Epithelial cell of prostate (primary cell): ENCODE measurements at places on chromosomes 11 and 22.

GRCh38 chr22:41768430-41768829, 32.0 kb upstream of the CCDC134 start:
- DNase-seq, result peak; percentile 46

DNA sequence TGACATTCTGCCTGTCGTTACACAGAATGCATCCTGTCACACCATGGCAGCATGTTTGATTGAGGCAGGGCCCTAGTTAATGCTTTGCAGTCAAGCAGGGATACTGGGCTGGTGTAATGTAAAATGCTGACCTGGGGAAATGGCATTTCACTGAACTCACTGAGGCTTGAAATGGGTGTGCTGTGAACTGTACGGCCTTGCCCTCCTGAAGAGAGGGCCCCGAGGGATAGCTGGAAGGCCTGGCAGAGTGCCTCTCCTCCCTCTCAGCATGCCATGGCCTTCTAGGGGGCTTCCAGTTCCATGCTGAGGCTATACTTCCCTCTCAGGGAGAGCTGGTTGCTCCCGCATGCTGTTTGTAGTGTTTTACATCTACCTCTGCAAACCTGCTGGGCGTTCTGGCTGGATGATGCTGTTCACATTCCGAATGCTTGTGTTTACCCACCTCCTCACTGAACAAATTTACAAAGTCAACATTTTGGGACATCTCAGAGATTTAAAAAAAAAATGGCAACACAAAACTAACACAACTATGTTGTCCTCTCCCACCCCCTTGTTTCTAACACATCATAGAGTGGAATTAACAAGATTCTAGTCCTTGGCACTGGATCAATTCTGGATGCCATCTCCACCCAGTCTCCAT, 416.7 kb upstream of the CADM1 start:
- DNase-seq, result no peak

DNA sequence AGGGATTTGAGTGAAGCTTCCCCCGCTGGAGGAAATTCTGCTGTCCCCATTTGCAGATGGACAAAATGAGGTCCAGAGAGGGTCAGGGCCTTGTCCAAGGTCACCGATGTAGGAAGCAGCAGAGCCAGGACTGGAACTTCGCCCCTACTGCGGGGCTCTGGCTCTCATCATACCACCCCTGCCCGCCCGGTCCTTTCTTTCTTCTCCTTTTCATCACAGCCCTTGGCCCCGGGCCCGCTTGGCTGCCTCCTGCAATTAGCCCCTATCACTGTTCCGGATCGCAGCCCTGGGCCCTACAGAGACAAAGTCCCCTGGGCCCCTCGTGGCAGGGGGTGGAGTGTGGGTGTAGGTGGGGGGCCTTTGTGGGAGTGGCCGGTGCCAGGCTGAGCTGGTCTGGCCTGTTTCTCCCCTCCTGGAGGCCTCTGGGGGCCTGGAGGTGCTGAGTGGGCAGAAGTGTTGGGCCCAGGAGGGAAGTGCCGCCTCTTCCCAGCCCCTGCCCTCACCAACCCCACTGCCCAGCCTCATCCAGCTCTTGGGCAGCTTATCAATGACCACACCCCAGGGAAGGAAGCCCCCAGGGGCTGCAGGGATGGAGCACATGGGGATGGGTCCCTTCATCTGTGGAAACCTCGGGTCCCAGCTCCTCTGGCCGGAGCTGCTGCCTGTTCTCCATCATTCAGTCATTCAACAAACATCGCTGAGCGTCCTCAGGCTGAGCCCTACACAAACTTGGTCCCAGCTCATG, 3.4 kb downstream of the EMID1 start:
- DNase-seq, result no peak

DNA sequence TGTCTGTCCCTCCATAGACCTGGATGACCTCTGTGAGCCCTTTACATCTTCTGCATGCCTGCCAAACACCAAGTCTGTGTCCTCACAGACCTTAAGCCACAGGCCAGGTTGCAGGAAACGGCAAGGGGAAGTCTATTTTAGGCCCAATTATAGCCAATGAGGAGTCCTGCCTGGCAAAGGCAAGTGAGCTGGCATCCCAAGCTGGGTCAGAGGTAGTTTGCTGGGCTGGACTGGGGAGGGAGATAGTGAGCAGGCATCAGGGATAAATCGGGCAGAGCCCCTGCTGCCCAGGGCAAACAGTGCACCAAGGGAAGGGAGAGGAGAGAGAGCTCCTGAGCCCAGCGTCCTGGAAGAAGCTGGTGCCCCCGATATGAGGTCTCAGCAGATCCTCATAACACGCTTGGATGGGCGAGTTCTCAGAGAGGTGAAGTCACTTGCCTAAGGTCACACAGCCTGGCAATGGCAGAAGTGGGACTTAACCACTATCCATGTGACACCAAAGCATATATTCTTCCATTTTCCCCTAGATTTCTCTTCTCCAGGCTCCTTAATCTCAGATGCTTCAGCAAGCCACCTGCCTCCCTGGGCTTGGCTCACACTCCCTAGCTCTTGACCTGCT, 3.7 kb upstream of the RELT start:
- no peak for DNase-seq

- DNase-seq, result no peak
These were observed 111.8 kb downstream of the SNX19 start for GRCh38 chr11:130804306-130805076.

GRCh38 chr11:6321961-6322362, 1.7 kb upstream of the CAVIN3 start:
- no peak for DNase-seq

GRCh38 chr22:50035976-50036724, 21.9 kb downstream of the TTLL8 start:
- no peak for DNase-seq

DNA sequence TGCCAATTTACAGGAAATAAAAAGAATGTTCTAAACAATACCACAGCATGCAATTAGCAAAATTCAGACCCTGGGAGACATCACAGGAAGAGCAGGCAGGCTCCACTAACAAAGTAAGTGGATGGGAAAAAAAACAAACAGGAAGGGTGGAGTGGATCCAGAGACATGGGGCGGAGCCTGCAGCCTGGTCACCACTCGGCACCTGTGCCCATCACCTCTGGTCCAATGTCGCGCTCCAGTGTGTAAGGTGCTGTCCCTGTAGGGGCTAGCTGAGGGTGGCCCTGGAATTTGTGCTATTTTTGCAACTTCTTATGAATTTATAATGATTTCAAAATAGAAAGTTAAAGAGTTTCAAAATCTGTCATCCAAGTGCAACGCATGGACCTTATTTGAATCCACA, 11.0 kb upstream of the MOB2 start:
- DNase-seq, result no peak

- DNase-seq, result no peak
These were observed at the start of gene PLXNB2 for GRCh38 chr22:50306753-50307749. TSS of gene PLXNB2 (minus strand) at chr22:50307646. CDS start at chr22:50290584, 17,062 bp downstream.

- peak; percentile 5 for DNase-seq
These were observed 657.7 kb downstream of the OPCML start for GRCh38 chr11:132874638-132875037.

GRCh38 chr11:111350811-111351210, 28.3 kb downstream of the POU2AF1 start:
- DNase-seq, result no peak

GRCh38 chr11:125586623-125587022, 6.0 kb upstream of the STT3A start:
- no peak for DNase-seq

DNA sequence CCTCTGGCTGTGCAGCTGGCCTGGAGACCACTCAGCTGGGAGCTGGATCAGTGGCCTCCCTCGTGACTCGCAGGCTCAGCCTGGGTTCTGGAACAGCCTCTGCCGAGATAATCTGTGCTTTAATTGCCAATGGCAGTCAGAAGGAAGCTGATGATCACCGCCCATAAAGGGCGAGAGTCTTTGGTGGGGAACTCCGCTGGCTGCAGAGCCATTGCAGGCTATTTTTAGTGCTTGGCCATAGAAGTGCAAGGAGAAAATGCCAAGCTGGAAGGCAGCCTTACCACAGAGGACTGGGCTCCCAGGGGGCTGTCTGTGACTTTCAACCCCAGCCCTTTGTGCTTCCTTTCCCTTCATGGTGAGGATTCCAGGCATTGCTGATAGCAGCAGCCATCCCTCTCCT, 62.2 kb upstream of the TENM4 start:
- no peak for DNase-seq

GRCh38 chr22:35783943-35784614, 66.4 kb downstream of the APOL5 start:
- DNase-seq, result peak; percentile 37

GRCh38 chr22:22141031-22141430, 103.6 kb upstream of the VPREB1 start:
- DNase-seq, result no peak

DNA sequence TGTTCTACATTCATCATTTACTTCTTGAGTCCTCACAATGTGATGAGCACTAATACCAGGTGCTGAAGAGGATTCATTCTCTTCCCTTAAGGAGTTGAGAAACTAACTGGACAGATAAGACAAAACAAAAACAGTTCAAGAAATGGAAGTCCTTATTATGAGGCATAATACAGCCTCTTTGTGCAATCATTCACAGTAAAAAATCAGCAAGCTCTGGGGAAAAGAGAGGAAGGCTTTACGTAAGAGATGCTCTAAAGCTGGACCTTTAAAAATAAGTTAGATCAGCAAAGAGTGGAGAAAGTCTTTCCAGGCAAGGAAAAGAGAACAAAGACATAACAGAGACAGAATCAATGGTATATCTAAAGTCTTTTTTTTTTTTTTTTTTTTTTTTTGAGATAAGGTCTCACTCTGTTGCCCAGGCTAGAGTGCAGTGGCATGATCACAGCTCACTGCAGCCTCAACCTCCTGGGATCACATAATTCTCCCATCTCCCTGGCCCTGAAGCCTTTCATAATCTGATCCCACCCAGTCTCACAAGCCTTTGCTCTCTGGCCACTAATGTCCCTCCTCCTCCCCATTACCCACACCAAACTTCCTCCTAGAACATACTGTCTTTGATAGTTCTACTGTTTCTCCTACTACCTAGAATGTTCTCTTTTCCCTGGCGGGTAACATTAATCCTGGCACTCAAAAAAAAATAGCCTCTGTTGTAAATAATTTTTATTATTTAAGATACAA, 40.9 kb downstream of the MRTFA start:
- DNase-seq, result no peak
